ENCODE measurements at places on chromosomes 5 and 9.
A peak's percentile ranks its signal among the peaks of the same experiment; 100 is the strongest.

DNA sequence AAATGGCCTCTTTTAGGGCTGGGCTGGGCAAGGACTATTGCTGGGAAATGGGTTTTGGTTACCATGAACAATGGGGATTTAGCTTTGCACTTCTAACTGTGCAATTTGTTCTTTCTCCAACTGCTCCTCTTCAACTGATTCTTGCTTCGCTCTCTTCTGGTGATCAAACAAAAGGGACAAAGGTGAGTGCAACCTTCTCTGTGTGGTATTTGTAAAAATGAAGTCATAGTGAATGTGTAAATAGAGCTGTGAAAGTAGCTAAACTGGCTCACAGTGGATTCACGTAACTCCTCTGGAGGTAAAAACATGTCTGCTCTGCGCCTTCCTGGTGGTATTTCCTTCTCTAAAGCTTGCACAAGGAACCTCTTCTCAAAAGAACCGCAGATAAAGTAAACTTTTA lies 20.9 kb upstream of the SPINK14 start:
- no peak for DNase-seq

DNA sequence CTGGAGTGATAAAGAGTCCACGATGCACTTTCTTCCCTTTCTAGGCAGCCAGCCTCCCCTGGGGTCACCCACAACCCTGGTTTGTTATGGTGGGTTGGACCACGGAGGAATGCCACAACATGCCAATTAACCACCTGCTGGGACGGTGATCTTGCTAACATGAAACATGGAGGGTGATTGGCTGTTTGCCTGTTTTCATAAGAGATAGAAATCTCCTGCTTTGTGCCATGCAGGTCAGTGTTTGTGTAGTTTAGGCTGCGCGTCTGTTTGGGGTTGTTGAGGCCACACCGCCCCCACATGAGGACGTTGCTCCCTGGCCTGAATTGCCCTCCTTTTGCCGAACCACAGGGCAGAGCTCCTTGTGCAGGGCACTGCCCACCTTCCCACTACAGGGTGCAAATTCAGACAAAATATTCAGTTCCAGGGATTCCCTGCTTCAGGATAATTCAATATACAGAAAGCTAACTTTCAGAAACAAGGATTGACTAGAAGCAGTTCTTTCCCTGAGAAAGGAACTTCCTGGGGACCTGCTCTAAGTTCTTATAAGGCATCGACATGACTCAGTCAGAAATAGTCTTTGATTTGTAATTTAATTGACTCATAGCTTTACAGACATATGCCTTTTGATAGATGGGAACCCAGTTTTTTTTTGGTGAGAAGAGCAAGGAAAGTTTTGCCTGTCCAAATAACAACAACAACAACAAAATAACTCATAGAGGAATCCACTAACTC lies 427.6 kb downstream of the GADD45G start:
- DNase-seq = no peak

- DNase-seq = peak; percentile 98
Measured at GRCh38 chr5:136054142-136055019, 25.6 kb downstream of the TGFBI start.

GRCh38 chr9:72600671-72601070 lies 79.3 kb downstream of the TMC1 start:
- DNase-seq = no peak

DNA sequence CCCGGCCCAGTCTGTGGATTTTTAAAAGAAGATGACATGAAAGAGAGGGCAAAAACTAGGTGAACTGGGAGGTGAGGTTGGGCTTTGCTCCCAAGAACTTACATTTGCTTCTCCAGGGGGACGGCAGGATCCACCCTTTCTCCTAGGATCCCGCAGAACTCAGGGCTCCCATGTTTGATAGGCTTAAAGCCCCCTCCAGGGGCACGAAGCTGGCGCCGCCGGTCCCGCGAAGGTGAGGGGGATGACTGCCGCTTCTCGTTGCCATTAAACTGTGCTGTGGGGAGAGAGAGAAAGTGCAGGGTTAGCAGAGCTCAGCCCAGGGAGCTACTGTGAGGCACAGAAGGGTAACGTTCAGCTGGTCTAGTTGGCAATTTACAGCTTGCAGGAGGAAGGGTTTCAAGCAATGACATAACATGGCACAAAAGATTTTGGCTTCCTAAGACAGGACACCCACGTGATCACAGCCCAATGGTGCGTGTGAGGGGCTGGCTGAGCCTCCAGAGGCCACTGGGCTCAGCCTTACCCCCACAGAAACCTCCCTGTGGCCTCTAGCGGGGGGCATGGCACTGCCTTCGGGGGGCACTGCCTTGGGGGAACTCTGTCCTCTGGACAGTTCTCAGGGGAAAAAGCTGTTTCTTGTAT lies 52.0 kb upstream of the SLC25A51 start:
- DNase-seq = no peak

- DNase-seq = no peak
Measured at GRCh38 chr5:127223256-127223974, 67.2 kb upstream of the MEGF10 start.

DNA sequence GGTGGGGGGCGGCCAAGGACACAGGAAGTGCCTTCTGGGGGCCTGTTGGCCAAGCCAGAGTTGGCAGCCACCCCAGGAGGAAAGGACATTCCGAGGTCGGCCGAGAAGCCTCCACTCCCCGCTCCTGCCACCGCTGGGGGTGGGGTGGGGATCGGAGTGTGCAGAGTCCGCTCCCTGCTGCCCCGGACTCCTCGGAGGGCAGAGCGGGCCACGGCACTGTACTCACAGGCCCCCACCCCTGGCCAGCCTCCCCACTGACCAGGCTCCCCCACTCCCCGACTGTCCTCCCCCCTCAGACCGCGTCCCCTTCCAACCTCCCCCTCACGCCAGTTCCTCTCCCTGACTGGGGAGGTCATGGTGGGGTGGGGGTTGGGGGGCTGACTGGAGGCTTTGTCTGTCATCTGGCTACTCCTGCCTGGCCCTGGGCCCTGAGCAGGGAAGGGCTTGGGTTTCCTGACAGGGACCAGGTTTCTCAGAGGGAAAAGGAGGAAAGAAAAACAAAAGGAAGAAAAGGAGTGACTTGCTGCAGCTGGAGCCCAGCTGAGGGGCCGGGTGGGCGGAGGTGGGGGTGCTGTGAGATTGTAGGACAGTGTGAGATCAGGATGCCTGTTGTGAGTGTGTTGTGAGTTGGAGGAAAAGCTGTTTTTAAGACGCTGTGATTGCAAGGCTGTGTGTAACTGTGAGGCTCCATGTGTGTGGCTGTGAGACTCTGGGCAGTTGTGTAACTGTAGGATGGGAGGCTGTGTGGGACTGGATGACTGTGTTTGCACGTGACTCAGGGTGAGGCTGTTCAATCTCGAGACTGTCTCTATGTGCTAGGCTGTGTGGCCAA lies 29.7 kb downstream of the CNTFR start:
- DNase-seq = peak; percentile 73

DNA sequence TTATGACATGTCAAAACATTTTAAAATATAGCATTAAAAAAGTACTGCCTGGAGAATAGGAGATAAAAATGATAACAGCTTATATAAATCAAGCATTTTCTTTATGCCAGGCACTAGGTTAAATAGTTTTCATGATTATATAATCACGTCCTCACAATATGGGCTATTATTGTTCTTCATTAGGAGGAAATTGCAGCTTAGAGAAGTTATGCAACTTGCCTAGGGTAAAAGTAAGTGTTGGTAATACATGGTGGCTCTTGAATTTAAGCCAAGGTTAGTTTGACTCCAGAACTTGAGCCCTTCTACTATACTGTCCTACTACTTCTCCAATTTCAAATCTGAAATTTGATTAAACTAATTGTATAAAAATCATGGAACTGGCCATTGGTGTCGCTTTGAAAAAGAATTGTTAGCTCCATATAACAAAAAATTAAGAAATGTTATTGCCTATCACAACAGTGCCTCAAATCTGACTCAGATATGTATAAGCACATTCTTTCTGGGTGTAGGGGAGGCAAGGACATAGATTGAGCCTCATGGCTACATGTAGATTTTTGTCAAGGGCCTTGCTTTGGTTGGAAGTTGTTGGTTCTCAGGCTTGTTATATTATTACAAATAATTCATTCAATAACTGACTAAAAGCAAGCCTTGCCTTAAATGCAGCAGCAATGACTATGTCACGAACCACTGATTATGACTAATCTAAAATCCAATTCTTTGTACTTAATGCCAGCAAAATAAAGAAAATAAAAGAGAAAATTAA lies 223.5 kb upstream of the DAB2 start:
- no peak for DNase-seq

- no peak for DNase-seq
Measured at GRCh38 chr5:79774171-79774854, 84.7 kb downstream of the CMYA5 start.

DNA sequence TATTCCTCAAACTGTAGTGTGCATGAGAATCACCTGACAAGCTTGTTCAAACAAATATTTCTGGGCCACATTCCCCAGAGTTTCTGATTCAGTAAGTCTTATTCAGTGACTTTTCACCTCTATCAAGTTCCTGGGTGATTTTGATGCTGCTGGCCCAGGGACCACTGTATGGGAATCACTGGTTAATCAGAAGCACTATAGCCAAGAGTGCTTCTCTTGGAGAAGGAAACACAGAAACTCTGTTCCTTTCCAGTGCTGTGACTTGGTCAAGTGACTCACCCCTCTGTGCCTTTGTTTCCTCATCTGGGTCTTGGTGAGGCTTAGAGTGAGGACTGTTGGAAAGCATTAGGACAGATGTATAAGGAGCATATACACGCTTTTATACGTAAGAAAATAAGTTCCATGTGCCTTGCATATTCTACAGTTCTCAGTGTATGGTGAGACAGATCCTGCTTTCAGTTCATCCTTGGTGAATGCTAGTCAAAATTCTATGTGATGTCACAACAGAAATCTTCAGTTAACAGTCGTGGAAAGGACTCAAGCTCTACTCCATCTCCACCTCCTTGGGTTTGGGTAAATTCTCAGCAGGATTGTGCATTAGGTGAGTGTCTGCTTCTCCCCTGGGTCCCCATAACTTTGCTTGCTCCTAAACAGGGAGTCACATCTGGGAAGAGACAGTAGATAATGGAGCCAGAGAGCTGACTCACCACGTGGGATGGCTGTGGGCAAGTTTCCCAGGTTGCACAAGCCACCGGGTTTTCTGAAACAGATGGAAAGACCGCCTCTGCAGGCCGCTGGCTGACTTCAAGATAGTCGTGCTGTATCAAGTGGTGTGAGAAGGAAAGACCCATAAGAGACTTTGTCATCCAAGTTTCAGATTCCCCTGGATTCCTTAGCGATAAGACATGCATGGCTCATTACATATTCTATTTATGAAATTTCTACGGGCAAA lies 117.0 kb downstream of the NXNL2 start:
- peak; percentile 89 for DNase-seq

- DNase-seq = no peak
Measured at GRCh38 chr9:12511726-12512125, 181.5 kb upstream of the TYRP1 start.

DNA sequence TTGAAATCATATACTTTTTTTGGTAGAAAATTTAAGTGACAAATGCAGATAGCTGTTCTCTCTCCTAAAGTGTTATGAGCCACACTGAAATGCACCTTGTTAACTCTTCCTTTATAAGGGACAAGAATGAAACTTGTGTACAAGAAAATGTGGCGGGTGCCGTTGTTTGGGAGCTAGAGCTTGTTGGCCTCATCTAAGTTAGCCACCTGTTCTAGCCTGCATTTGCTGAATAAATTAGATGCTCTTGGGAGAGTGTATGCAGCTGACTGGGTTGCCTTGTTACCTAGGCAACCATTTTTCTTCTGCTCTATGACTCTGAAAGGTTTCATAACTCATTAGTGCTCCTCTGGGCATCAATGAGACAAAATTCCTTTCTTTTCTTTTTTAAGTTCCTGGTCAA lies 174.3 kb downstream of the TAF11L14 start:
- DNase-seq = no peak

GRCh38 chr5:118325931-118326330 lies 662.4 kb downstream of the DTWD2 start:
- DNase-seq = peak; percentile 2

DNA sequence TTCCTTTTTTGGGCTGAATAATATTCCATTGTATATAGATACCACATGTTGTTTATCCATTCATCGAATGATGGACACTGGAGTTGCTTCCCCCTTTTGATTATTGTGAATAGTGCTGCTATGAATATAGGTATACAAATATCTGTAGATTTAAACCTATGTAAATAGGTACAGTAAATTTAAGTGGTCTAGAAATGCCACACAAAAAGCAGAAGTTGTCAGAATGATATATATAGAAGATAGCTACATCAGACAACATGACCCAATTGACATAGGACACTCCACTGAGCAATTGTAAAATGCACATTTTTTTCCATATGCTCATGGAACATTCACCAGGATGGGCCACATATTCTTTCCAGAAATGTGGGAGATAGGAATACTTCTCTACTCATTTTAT lies 77.6 kb downstream of the SMIM15 start:
- DNase-seq = no peak

- no peak for DNase-seq
Measured at GRCh38 chr5:113017881-113018635, 41.5 kb downstream of the DCP2 start.

- no peak for DNase-seq
Measured at GRCh38 chr5:36422952-36423351, 121.2 kb upstream of the RANBP3L start.

GRCh38 chr9:106954974-106955850 lies 92.2 kb downstream of the ZNF462 start:
- DNase-seq = no peak

GRCh38 chr9:129319076-129319937 lies 141.2 kb upstream of the IER5L start:
- DNase-seq = no peak

DNA sequence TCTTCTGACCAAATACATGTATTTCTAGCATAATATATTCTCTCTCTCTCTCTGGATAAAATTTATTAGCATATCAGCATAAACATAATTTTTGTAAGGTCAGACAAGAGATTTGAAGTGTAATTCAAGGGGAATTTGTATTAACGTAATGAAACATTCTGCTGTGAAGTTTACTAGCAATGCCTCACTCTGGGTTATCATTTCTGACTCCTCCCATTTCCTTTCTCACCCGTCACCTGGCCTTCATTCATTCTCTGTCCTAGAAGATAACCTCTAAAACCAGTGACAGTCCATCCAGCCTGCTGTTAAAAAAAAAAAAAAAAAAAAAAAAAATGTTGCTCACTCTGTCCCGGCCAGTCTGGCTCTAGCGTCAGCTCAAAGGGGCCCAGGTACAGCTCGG lies 27.1 kb downstream of the GRAMD2B start:
- no peak for DNase-seq

GRCh38 chr9:124263800-124264426 lies 6.2 kb downstream of the NEK6 start:
- no peak for DNase-seq

Measured in skin of body (tissue), 3 donors.